ENCODE measurements at places on chromosomes 13 and 19. TPM values are rescaled to one million over a fixed set of nuclear protein-coding genes. Genes with fewer than 3 reads are reported as not detected.

DNA sequence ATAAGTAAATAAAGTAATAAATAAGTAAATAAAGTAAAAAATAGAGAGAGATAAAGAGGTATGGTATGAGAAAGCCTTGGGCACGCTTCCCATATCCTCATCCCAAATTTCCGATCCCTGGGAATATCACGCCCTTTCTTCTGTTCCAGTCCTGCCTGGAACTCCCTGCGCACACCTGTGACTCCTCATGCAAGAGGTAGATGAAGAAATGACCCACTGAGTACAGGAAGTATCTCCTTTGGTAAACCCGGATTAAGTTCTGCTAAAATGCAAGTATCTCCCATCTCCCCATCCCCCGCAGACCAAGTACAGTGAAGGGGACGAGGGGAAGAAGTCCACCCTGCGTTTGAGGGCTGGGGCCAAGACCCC, 399 bp upstream of the ZNF136 start:
- DNase-seq: no peak

DNA sequence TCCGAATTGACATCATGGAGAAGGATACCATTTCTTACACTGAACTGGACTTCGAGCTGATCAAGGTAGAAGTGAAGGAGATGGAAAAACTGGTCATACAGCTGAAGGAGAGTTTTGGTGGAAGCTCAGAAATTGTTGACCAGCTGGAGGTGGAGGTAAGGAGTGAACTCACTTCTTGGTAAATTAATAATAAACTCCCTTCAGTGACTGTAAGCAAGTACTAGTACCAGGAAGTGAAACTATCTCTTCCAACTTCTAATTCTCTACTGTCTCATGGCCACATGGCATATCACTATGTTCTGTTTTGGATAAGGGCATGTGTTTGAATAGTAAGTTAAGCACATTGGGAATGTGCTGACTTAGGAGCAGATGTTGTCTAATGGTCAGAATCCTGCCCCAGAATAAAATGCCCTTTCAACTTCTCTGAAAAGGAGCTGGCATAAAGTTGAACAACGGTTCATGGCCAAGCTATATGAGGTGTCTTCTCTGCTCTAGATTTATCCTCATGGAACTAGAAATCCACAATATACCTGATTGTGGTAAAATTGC, 13.4 kb downstream of the OLFM4 start:
- DNase-seq: no peak

DNA sequence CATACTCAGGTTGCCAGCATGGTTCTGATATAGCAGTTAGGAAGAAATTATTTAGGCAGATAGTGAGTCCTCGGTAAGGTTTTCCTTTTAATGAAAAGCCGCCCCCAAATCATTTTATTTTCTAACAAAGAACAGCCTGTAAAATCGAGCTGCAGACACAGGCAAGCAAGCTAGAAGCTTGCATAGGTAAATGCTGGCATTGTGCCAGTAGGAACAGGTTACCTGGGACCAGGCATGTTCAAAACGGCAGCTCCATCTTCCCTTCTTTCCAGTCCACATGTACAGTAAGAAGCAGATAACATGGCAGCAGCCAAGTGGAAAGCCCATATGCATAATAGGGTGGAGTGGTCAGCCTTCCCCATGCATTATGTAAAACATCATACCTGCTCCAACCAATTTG, 71.1 kb downstream of the UGGT2 start:
- DNase-seq: no peak

GRCh38 chr13:34256236-34256635, 438.3 kb downstream of the RFC3 start:
- no peak for DNase-seq

- no peak for DNase-seq
These were observed 18.1 kb downstream of the RCBTB2 start for GRCh38 chr13:48514793-48515192.

DNA sequence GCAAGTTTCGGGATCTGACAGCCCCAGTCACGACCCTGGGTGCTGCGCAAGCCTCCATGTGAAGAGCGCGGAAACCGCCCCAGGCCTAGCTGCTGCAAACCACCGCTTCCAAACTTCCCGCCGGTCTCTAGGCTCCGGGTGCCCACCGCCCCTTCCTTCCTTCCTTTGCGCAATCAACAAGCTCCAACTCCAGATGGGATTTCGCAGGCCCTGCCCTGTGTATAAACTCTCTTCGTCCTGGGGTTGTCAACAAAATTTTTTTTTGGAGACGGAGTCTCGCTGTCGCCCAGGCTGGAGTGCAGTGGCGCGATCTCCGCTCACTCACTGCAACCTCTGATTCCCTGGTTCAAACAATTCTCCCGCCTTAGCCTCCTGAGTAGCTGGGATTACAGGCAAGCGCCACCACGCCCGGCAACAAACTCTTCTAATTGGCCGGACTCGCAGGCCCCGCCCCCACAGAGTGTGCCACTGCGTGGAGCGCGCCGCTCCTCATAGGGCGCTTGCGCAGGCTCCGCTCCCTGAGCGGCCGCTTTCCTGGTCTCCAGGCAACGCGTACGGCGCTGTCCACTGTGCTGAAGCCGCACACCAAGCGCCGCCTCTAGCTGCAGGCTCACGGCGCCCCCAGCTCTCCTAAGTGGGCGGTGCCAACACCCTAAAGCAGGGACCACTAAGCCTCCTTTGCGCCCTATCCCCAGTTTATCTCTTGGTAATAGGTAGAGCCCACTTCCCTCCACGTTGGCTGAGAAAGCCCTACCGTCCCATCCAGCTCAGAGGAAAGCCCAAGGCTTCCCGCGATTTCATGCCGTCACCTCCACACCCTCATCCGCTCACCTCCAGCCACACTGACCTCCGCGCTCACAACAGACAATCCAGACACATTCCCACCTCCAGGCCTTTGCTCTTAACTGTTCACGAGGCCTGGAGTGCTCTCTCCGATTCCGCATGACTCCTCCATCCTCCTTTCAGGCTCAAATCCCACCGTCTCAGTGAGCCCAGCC, 5.5 kb upstream of the QTRT1 start:
- DNase-seq: no peak

GRCh38 chr19:47303966-47304365, 5.7 kb upstream of the C5AR1 start:
- DNase-seq: no peak

- no peak for DNase-seq
These were observed 12.5 kb downstream of the GJB6 start for GRCh38 chr13:20219577-20219976.

DNA sequence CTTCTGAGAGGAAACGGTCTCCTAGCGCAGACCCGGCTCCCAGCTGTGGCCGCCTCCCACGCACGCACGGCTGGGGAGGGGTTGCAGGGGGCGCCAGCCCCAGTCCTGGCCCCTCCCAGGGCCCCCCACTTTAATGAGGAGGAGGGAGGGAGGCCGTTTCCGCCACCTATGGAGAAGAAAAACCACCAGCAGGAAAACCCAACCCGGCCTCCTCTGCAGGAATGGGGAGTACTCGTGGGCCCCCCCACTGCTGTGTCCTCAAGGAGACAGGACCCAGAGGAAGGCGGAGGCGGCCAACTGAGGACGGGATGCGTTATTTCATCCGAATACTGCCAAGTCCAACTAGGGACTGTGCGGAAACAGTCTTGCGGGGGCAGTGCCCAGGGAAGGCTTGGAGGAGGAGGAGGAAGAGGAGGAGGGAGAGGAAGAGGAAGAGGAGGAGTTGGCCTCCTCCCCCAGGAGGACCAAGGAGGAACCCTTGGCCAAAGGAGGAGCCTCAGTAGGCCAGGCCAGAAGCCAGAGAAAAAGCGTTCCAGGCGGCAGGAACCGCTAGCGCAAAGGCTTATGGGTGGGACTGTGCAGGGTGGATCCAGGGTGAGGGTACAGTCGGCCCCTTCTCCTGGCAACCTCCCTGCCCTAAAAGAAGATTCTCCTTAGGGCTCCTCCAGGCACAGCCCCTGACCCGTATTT, 3.9 kb upstream of the SSBP4 start:
- DNase-seq: no peak

- DNase-seq: no peak
These were observed 181.0 kb upstream of the GPR12 start for GRCh38 chr13:26941345-26942174.

DNA sequence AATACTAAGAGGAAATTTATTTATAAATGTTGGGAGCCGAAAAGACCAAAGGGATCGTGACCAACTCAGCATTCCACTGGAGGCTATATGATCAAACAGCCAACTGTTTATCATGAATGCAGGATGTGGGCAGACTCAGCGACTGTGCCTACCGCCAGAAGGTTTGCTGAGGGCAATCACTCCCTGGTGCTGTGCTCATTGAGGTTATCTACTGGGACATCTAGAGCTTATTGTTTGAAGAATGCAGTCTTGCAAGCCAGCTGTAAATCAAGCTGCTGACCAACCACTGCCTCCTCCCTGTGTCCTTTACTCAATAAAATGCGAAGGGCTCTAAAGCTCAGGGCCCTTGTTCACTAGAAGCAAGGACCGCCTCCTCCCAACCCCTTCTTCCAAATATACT, 8.5 kb upstream of the XPO4 start:
- DNase-seq: no peak

- DNase-seq: no peak
These were observed 154.9 kb downstream of the FGF9 start for GRCh38 chr13:21825801-21826200.

DNA sequence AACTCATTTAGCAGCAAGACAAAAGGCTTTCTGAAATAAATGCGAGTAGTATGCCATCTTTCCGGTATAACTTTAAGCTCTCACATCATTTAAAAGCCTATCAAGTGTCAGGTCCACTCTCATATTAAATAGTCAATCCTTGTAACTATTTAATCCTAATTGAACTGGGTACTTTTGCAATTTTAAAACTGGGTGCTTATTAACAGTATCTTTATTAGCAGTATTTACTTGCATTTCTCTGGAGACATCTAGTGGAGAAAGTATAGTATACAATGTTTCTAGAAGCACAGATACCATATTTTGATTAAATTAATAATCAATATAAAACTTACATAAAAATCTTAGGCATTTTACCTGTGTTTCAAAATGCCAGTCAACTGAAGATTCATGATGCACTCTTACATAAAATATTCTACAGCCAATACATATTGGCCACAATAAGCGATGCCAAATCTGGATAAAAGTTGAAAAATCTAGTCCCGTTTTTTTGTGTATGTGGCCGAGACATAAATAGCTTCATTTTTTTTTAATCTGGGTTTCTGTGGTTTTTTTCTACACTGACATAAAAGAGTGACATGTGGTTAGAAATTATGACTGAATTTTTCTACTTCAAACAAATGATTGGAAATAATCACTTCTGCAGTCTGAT, 4.3 kb upstream of the POSTN start:
- no peak for DNase-seq

DNA sequence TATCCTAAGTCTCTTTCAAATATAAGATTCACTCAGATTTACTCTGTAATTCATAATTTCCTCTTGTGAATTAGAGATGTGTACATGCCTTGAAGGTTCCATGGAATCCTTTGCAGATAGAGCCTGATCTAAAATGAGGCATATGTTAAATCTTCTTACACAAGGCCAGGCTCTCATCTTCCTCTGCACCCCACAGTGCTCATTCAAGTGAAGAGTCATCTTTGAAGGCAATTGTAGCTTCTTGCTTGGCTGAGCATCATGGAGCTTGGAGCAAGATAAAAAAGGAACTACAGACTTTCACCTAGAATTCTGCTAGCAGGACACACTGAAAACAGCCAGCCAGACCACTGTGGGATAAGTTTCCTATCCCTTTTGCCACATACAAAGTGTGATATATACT, 566.4 kb downstream of the PCDH9 start:
- no peak for DNase-seq

GRCh38 chr19:45660636-45661035, 7.4 kb upstream of the GIPR start:
- DNase-seq: no peak

GRCh38 chr13:32997399-32997798, 18.8 kb upstream of the KL start:
- DNase-seq: no peak

GRCh38 chr19:29503140-29503758, 22.5 kb upstream of the VSTM2B start:
- no peak for DNase-seq

DNA sequence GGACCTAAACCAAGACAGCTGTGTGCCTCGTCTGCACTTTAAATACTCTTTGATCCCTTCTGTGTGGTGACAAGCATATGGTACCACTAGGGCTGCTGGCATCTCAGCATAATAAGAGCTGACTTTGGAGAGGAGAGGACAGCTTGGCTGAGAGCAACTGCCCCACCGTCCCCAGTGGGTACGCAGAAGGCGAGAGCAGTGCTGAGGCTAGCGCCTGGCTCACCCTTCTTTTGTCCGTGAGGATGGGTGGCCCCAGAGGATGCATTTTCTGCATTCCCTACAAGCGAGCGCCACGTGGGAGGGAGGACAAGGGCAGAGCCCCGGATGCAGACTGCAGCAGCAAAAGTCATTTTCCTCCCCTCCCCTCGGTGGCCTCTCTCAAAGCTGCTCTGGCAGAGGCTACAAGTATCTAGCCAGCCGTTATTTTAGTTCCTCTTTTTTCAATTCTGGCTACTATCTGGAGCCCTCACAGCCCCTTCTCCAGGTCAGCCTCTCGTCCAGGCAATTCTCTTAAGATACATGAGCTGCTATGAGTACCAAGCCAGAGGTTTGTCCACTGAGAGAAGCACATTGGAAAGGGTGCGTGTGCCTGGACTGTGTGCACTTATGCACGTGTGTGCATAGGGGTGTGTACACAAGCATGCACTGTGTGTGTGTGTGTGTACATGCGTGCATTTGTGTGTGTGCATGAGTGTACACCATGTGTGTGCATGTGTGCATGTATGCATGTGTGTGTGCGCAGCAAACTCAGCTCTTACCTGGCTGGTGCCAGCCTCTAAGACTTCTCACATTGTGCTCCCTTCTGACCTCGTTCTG, 51.3 kb downstream of the RAB20 start:
- DNase-seq: no peak

DNA sequence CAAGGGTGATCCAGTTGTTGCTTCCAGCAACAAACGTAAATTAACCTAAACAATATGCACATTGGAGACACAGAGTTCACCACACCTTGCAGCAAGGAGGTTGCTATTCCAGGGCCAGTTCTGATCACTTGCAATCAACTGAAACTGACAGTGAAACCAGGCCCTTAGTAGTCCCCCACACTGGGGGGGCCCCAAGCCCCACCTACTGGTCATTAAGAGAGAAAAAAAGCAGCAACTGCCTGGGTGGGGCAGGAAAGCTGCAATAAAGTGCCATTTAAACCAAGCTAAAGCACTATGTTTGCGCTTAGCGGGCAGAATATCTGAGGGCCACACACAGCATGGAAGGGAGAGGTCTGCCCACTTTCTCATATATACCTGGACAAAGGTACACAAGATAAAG, 51.5 kb downstream of the ATP7B start:
- no peak for DNase-seq

- DNase-seq: no peak
These were observed 116.8 kb upstream of the CACNA1A start for GRCh38 chr19:13622766-13623715.

GRCh38 chr19:45468803-45469131, 971 bp downstream of the FOSB start:
- no peak for DNase-seq

RNASEH2B gene
- 37.8 TPM for total RNA-seq

CACNG7 gene
- total RNA-seq: 7.7 TPM

CD37 gene
- 0.33 TPM for total RNA-seq

FBL gene
- total RNA-seq: 4,927 TPM

KLF5 gene
- total RNA-seq: 1.5 TPM
